ENCODE measurements at places on chromosomes 6 and 20. TPM values are rescaled to one million over a fixed set of nuclear protein-coding genes. Genes with fewer than 3 reads are reported as not detected.
A peak's percentile ranks its signal among the peaks of the same experiment; 100 is the strongest.

Gene LY86
- polyA plus RNA-seq: 1.4 TPM

Gene XKR7
- 0.04 TPM for polyA plus RNA-seq

Gene LY6G6D
- polyA plus RNA-seq: 0.47 TPM

Gene SLC17A3
- polyA plus RNA-seq: not detected

Gene SIRPB1
- 1.7 TPM for polyA plus RNA-seq

Gene TPD52L1
- polyA plus RNA-seq: 46.1 TPM

Gene PRL
- 0.76 TPM for polyA plus RNA-seq

Gene PEDS1
- polyA plus RNA-seq: 26.1 TPM

Gene BACH2
- 4.9 TPM for polyA plus RNA-seq

Gene PNRC1
- 102 TPM for polyA plus RNA-seq

Gene SCUBE3
- polyA plus RNA-seq: 0.82 TPM

DNA sequence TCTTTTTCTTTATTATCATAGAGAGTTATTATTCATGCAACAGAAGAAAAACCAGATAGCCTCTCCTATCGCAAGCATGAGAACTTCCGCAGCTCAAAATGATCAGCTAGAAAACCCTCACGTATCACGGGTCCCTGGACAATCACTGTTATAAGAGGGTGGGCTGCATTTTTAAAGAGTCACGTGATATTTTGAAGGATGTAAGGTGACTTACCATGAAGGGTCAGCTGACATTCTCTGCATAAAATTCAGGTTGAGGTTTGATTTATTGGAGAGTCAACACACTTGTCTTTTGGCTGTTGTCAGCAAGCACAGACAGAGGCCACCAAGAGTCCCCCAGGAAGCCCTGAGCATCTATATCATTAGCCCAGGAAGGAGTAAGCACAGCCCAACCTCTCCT lies 39.5 kb downstream of the ID4 start:
- no peak for DNase-seq

DNA sequence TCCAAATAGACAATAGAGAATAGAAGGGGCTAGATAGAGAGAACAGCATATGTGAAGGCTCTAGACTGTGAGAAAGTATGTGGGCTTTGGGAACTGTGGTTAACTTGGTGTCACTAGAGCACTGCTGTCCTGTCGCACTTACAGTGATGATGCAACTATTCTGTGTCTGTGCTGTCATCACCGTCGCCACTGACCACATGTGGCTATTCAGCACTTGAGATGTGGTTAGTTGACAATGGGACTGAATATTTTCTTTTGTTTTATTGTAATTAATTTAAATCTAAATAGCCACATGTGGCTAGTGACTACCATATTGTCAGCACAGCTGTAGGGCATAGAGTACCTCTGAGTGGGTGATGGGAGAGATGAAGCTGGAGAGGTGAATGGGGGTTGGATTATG lies 39.0 kb upstream of the IFNGR1 start:
- no peak for DNase-seq

DNA sequence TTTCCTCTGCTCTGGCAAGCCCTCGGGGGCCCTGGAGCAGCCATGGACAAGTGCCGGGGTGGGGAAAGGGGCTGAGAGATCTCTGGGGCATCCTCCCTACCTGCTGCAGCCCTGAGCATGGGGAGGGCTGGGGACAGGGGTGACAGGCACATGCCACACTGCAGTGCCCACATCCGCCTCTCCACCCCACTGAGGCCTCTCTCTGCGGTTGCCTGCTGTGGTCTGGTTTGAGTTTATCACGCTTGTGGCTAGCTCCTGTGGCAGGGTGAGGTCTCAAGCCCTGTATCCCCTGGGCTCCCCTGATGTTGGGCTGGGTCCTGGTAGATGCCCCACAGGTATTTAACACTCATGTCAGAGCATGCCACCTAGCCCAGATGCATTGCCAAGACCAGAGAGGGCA lies 52.9 kb upstream of the MLN start:
- DNase-seq: no peak

DNA sequence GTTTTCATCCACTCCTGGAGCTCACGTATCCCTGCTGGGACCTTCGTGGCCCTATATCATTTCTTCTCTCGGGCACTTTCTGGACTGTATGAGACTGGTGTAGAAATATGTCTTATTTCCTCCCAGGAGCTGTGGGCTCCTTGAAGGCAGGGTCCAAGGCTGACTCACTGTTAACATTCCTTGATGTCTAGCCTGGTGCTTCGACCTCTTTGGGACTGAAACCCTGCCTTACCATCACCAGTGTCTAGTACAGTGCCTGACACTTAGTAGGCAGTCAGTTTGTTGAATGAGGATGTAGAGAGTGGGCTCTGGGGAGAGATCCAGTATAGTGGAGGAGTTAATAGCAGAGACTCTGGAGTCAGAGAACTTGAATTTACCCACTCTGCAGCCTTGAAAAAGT lies 23.6 kb downstream of the POFUT1 start:
- no peak for DNase-seq

- DNase-seq: no peak
These were observed 1.3 kb downstream of the C6orf89 start for GRCh38 chr6:36886950-36887618.

DNA sequence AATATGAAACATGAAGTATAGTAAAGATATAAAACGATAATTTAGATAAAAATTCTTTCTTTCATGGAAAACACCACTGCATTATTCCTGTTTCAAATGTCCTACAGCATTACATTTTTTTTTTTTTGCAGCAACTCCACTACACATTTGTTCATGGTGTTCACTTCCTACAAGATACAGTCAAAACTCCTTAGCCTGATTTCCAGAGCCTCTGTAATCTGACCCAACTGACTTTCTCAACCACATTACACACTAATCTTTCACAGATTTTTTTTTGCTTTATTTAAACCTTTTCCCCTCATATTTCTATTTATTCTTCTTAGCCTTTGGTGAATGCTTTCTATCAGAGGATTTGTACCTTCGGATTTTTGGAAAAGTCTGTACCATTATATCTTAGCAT lies 176.5 kb upstream of the PDE7B start:
- DNase-seq: no peak

GRCh38 chr6:71444222-71444621 lies 155.6 kb downstream of the OGFRL1 start:
- DNase-seq: no peak

DNA sequence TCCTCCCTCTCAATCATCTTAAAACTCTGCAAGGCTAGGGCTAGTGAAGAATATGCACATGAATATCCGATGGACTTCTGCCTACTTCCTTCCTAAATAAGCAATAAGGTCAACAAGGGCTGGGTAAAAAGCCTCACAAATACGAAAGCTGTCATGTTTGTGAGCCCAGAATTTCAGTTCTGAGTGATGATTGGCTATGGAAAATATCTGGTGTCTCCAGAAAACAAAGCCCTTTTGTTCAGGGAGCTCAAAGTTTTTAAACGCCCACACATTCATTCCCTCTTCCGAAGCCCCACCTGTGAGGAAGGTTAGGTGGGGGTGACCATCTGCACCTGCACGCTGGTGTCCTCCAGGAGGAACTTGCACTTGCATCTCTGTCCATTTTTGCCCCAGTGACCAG lies 126.9 kb upstream of the ARMC2 start:
- DNase-seq: no peak

DNA sequence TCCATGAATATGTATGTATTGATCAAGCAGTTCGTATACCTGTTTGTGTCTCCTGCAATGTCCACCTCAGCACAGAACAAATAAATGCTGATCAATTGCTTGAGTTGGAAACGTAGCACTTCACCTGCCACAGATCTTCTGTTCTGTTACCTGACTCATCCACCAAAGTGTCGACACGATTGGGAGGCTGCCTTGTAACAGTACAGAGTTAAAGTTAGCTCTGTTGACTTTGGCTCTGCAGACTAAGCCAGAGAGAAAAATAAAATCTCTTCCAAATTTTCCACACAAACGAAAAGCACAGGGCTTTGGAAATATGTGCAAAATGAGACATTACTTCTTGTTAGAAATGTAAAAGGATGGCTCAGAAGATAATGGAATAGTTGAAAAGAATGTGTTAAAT lies 245.4 kb downstream of the NRN1 start:
- no peak for DNase-seq

DNA sequence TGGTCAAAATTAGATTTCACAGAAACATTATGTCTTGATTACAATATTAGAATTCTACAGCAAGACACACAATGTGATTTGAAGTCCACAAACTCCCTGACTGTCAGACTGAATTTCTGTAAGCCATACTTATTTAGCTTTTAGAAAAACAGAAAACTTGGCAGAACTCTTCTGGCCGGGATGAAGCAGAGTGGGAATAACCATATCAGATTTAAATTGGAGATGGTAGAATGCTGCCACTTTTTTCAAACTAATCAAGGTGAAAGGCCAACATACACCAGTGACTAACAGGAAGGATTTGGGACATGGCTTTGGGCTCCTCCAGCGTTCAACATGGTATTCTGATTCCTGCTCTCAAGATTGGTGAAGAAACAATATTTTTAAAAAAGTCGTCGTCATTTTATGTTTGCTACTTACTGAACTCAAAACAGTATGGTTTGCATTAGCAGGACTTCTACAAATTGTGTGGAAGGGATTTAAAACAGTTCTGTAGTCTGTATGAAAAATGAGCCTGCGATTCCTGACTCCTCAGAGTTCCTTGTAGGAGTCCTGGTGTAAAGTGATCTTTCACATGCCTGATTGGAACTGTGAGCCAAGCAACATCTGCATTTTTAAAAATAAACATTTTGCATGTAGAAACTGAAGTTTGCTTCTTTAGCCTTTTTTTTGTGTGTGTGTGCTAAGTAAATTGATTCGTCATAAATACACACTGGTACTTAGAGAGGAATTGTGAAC lies 297.9 kb upstream of the SOX4 start:
- peak; percentile 44 for DNase-seq

DNA sequence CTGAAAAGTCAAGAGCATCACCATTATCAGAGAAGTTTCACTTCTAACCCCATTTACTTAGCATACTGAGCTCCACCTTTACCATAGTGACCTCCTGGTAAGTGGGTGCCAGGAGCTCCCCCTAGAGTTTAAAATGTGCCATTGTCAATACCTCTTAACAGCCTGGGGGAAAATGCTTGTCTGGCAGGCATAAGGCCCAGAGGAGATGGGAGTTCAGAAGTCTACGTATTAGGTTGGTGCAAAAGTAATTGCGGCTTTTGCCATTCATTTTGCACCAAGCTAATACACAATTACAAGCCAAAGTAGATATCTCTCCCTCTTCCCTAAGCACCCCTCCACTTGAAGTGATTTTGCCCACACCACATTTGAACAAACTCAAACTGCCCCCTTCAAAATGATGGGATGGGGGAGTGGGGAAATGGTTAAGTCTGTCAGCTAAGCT lies 919.0 kb downstream of the KIF16B start:
- DNase-seq: no peak

- no peak for DNase-seq
These were observed 4.9 kb upstream of the ADA start for GRCh38 chr20:44656448-44656847.

DNA sequence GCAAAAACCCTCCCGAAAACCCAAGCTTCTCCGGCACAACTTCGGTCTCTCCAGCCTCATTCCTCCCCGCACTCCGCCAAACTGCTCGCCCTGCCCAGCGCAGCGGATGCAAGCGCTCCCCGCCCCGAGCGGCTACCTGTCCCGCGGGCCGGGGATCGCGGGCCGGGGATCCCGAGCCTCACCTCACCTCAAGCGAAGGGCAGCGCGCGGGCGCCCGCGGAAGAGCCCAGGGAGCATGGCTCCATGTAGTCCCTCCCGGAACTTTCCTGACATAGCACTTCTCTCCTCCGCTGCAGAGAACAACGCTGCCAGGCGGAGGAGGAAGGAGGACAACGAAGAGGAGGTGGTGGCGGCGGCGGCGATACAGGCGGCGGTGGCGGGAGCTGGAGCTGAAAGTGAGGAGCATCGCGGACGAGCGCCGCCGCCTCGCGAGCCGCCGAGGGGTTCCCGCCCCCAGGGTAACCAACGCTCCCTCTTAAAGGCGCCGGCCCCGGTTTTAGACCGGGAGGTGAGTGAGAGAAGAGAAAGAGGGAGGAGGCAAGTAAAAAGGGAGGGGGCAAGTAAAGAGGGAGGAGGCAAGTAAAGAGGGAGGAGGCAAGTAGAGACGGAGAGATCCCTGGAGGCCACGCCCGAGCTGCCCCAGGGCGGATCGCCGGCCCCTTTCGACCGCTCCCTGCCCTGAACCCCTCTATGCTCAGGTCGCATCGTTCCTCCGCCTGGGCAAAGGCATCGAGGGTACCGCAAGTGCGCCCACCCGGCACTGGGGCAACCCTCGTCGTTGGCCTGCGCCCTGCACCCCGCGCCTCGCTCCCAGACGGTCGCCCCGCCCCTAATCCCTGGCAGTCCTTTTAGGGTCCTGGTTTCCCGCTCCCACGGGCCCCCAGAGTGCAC lies at the start of gene GPR63:
TSS of gene GPR63 (minus strand) at position 397 of the 891 bp plus-strand sequence. CDS start 37,746 bp downstream, outside the sequence.
- DNase-seq: no peak

DNA sequence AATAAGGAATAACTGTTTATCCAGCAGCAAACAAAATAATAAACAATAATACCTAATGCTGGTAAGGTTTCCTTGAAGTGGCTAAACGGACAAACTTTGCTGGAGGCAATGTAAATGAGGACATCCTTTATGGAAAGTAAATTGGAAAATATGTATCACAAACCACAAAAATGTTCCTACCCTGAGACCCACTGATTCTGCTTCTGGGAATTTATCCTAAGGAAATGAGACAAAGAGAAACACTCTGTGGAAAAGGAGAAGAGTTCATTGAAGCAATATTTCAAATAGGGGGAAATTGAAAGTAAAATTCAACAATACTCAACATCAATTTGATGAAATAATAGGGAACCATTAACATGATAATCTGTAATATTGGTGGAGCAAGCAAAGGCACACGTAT lies 37.9 kb downstream of the MAFB start:
- DNase-seq: no peak
